Glutamatergic neuron (in vitro differentiated cells): ENCODE measurements at places on chromosomes 3 and 15. TPM values are rescaled to one million over a fixed set of nuclear protein-coding genes. Genes with fewer than 3 reads are reported as not detected.

The WDR93 gene
- total RNA-seq = not detected

The C3orf49 gene
- not detected for total RNA-seq

- DNase-seq = no peak
Measured at GRCh38 chr15:55037071-55037470, 159.7 kb downstream of the RSL24D1 start.

GRCh38 chr3:170046269-170047132, 8.7 kb downstream of the GPR160 start:
- DNase-seq = no peak

DNA sequence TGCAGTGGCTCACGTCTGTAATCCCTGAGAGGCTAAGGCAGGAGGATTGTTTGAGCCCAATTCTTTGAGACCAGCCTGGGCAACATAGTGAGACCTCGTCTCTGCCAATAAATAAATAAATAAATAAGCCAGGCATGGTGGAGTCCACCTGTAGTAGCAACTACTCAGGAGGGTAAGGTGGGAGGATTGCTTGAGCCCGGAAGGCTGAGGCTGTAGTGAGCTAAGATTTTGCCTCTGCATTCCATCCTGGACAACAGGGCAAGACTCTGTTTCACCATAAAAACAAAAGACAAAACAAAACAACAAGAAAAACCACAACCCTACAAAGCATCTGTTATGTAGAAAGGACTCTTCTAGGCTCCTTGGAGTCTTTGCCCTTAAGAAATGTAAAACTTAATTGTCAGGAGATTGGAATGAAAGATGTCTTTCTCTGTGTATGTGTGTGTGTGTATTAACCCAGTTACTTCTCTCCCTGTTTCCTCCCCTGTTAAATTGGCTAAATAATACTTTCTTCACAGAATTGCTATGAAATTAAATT, 9.5 kb downstream of the NECTIN3 start:
- no peak for DNase-seq

DNA sequence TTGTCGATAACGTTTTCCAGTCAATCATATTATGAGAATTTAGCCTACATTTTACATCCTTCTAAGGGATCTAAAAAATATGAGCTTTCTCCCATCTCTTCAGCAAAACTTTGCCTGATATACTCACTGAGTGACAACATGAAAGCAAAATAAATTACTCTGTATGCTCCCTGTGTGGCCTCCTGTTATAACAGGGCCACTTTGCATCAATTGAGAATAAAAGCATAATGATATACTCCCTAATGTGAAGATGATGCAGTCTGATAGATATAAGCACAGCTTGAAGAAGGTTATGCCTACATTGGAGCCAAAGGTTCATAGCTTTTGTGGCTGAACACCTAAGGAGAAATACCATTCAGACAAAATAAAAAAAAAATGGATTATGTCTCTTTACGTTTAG, 561.3 kb upstream of the ZNF717 start:
- no peak for DNase-seq

- DNase-seq = no peak
Measured at GRCh38 chr3:98980915-98981596, 79.6 kb upstream of the DCBLD2 start.

DNA sequence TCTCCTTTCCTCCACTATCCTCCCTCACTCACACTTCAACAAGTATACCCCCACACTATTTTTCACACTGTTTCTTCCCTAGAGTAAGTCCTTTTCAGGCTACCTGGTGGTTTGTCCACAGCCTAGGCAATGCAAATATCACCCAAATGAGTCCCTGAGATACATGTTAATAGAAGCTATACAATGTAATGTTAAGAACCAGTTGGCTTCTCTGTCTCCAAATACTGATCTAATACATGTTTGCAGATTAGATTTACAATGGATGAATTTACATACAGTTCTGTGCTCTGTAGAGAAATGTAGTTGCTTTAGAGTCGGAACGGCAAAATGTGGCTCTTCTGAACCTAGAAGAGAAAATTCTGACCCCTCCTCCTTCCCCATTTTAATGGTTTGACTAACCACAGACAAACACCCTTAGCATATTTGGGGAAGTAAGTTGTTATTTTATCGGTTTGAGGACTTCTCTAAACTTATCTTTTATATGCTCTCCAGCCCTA, 63.6 kb upstream of the MBNL1 start:
- no peak for DNase-seq
